Brain (organoid and tissue), 16 donors: ENCODE measurements at places on chromosomes 11 and 22. TPM values are rescaled to one million over a fixed set of nuclear protein-coding genes. Genes with fewer than 3 reads are reported as not detected.

Gene ANKRD42
- 2.8 TPM for polyA plus RNA-seq

Gene CASP1
- 1.8 TPM for polyA plus RNA-seq

Gene TMPRSS5
- polyA plus RNA-seq: 2.4 TPM

Gene ANGPTL5
- polyA plus RNA-seq: not detected

Gene PATE2
- not detected for polyA plus RNA-seq

Gene CCDC87
- polyA plus RNA-seq: 1.2 TPM

Gene WT1
- not detected for polyA plus RNA-seq

Gene SLC43A3
- 7.4 TPM for polyA plus RNA-seq

Gene OR10A2
- not detected for polyA plus RNA-seq

Gene OR5A1
- polyA plus RNA-seq: not detected

Gene ANO1
- 0.92 TPM for polyA plus RNA-seq
